ENCODE measurements at places on chromosomes 4 and X. TPM values are rescaled to one million over a fixed set of nuclear protein-coding genes. Genes with fewer than 3 reads are reported as not detected.

Gene AR
- not detected for total RNA-seq

Gene DKK2
- total RNA-seq, result not detected

Gene CLDN34
- total RNA-seq, result not detected

Gene LIAS
- 35.8 TPM for total RNA-seq

Gene GASK1B
- not detected for total RNA-seq

Gene GPAT3
- 2.7 TPM for total RNA-seq

Gene USP26
- total RNA-seq, result not detected

Gene AMTN
- total RNA-seq, result not detected

GRCh38 chr4:8463811-8464210 is 23.2 kb downstream of the TRMT44 start:
- no peaks in the 10 kb centered on the region for H3K4me1 ChIP-seq
- H3K4me3 ChIP-seq, result no peak overlapping the region
- no peak overlapping the region for H3K27ac ChIP-seq
- peaks cover 23% of the 10 kb centered on the region for H3K36me3 ChIP-seq

- H3K27ac ChIP-seq, result no peak overlapping the region
- no peak for DNase-seq
Measured at GRCh38 chr4:3777669-3778068, 11.5 kb downstream of the ADRA2C start.

DNA sequence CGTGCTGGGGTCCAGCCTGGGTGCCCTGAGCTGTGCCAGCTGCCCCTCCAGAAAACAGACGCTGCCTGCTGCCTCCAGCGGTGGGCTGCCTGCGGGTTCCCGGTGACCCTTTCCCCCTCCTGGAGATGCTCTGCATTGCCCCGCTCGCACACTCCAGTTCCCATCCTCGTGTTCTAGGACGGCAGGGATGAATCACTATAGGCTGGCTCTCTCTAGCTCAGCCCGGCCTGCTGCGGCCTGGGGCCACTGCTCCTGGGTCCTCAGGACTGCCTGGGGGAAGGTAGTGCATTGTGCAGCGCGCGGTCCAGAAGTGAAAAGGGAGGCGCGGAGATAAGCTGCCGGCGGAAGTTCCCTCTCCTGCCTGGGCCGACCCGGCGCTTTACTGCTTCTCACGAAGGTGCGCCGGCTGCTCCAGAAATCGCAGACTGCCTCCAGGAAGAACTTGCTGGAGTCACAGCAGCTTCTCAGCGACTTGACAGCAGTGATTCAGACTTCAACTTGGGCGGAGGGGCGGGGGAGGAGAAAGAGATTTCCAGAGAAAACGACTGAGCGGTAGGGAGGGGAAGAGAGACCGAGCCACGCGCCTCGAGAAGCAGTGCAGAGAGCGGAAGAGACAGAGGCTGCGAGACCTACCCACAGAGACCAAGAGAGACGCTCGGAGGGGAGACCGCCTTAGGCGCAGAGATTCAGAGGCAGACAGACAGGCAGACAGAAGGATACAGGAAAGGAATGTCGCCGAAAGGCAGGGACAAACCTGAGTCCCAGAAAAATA is 6.7 kb upstream of the MSX1 start:
- DNase-seq, result peak; percentile 47
- peaks cover 30% of the 10 kb centered on the region for H3K4me1 ChIP-seq
- peaks cover 68% of the 10 kb centered on the region for H3K27me3 ChIP-seq
- H3K36me3 ChIP-seq, result no peaks in the 10 kb centered on the region

DNA sequence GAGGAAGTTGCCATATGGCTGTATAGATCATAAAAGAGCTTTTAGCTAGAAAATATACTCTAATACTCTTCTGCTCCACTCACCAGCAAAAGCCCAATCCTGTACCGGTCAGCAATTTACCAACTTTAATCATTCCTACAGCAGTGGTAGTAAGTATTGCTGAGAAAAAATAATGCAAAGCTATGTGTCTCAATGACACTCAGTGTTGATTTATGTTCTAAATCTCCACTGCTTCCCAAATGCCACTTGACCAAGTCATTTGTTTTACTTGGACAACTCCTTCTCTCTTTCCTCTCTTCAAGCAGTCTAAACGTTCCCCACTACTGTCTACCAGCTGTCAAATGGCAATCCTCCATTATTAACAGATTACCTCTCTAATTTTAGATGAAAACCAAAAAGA is 201.8 kb upstream of the GK2 start:
- DNase-seq, result no peak
- no peaks in the 10 kb centered on the region for H3K36me3 ChIP-seq
- peaks cover 2% of the 10 kb centered on the region for H3K27me3 ChIP-seq

DNA sequence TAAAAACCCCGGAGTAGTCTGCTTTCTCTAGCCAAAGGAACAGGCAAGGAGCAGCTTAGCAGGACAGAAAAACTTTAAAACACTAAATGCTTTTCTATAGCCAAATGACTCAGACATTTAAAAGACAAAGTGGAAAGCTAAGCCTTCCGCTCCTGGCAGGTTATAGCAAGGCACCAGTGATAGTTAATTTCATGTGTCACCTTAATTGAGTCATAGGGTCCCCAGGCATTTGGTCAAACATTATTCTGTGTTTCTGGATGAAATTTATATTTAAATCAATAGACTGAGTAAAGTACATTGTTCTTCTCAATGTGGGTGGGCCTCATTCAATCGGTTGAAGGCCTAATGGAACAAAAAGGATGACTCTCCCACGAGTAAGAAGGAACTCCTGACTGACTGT is 885.7 kb upstream of the ADGRL3 start:
- H3K4me1 ChIP-seq, result no peaks in the 10 kb centered on the region
- H3K27me3 ChIP-seq, result no peaks in the 10 kb centered on the region
- DNase-seq, result no peak
- no peak overlapping the region for H3K4me3 ChIP-seq
- H3K36me3 ChIP-seq, result no peaks in the 10 kb centered on the region

- no peak overlapping the region for H3K27ac ChIP-seq
- H3K4me3 ChIP-seq, result no peak overlapping the region
- H3K27me3 ChIP-seq, result peaks cover 5% of the 10 kb centered on the region
- no peaks in the 10 kb centered on the region for H3K36me3 ChIP-seq
- no peak for DNase-seq
Measured at GRCh38 chrX:45266456-45266855, 65.8 kb upstream of the DIPK2B start.

DNA sequence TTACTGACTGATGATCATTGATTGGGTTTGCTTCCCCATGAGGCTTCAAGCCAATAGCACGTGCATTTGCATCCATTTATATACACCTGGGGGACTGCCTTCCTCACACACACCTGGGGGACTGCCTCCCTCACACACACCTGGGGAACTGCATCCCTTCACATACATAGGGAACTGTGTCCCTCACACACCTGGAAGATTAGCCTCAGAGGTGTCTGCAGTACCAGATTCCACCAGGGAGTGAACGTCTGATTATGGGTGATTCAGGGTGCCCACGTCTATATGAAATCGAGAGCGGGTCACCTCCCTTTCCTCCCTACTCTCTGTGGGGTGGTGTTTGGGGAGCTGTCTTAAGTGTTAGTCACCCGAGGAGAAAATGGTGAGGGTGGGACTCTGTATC is 16.9 kb downstream of the CD99 start:
- peak; percentile 38 for DNase-seq
- no peaks in the 10 kb centered on the region for H3K27me3 ChIP-seq
- H3K4me3 ChIP-seq, result no peak overlapping the region
- H3K4me1 ChIP-seq, result peaks cover 81% of the 10 kb centered on the region
- peak overlapping the region; percentile 88 for H3K27ac ChIP-seq
- H3K36me3 ChIP-seq, result peaks cover 30% of the 10 kb centered on the region

- no peaks in the 10 kb centered on the region for H3K36me3 ChIP-seq
- DNase-seq, result no peak
- no peak overlapping the region for H3K27ac ChIP-seq
- no peaks in the 10 kb centered on the region for H3K27me3 ChIP-seq
- H3K4me3 ChIP-seq, result no peak overlapping the region
- no peaks in the 10 kb centered on the region for H3K4me1 ChIP-seq
Measured at GRCh38 chr4:28842271-28842670, 1877.9 kb upstream of the PCDH7 start.

- peaks cover 32% of the 10 kb centered on the region for H3K4me1 ChIP-seq
- H3K36me3 ChIP-seq, result peaks cover 3% of the 10 kb centered on the region
- no peak overlapping the region for H3K27ac ChIP-seq
- no peaks in the 10 kb centered on the region for H3K27me3 ChIP-seq
- no peak for DNase-seq
Measured at GRCh38 chr4:69754926-69755580, 5.4 kb downstream of the SULT1B1 start.

DNA sequence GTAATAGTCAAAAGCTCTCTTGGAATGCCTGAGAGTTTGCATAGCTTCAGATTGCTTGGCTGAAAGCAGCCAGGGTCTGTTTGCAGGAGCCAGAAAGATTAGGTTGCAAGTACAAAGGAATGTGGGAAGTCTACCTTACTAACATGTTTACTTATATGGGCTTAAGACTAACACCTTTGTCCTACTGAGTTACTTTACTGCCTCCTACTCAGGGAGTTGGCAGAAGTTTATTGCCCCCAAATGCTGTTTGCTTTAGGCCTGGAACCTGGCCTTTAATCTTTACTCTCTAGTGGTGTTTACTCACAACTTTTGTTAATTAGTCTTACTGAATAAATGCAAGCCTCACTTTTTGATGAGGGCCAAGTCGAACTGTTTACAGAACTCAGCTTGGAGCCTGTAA is 219.4 kb upstream of the ZC4H2 start:
- no peaks in the 10 kb centered on the region for H3K27me3 ChIP-seq
- H3K36me3 ChIP-seq, result peaks cover 4% of the 10 kb centered on the region
- H3K27ac ChIP-seq, result no peak overlapping the region
